ENCODE measurements at places on chromosomes 11 and 22. TPM values are rescaled to one million over a fixed set of nuclear protein-coding genes. Genes with fewer than 3 reads are reported as not detected.

The SMTNL1 gene
- not detected for polyA plus RNA-seq

DNA sequence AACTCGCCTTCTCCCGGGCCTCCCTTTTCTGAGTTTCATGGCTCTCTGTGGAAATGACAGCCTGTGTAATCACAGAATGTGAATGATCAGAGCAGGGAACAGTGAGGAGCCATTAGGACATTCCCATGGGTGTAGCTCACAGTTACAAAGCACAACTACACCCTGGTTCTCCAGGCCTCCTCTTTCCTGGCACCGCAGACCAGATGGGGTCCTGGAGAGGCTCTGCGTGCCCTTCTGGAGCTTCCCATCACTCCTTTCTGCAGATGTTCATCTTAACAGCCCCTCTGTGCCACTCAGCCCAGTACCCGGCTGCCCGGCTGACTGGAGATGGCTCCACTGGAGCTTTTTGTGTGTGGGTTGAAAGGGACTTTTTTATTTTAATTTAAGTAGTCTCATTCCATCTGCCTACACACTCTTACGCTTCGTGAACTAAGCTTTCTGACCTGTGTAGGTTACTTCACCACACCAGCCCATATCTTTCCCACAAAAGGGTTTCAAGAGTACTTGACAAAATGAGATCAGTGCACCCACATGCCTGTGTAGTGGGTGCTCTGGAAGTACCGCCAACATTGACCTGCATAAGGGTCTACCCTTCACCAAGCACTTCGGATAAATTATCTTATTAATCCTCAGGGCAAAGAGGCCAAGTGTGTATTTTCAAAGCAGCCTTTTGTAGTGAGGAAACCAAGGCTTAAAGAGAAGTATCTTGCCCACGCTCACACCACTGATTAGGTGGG is 29.8 kb downstream of the SREBF2 start:
- DNase-seq, result no peak

DNA sequence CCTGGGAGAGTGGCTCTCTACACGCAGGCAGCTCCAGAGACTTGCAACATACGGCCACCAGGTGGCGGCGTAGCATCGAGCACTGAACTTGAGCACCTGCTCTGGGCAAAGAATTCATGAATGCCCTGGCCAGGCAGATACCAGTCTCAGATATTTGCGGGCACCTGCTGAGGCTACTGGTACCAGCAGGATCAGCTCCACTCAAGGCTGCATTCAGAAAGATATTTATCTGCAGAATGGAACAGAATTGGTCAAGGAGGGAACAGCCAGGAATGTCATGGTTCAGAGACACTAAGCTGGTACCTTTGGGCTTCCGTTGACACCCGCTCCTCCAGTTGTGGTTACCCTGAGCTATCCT is 10.8 kb upstream of the CCDC86 start:
- peak; percentile 72 for DNase-seq

GRCh38 chr22:24175160-24175808 is 6.0 kb upstream of the SUSD2 start:
- DNase-seq, result peak; percentile 45

GRCh38 chr11:2459016-2459725 is 14.4 kb downstream of the KCNQ1 start:
- no peak for DNase-seq

The SCUBE2 gene
- polyA plus RNA-seq, result 0.57 TPM

GRCh38 chr22:48234011-48234410 is 1471.6 kb downstream of the TBC1D22A start:
- no peak for DNase-seq

- no peak for DNase-seq
Measured at GRCh38 chr11:16286095-16286494, 70.3 kb downstream of the SOX6 start.

The P2RX6 gene
- 1.6 TPM for polyA plus RNA-seq

The PRG3 gene
- not detected for polyA plus RNA-seq

DNA sequence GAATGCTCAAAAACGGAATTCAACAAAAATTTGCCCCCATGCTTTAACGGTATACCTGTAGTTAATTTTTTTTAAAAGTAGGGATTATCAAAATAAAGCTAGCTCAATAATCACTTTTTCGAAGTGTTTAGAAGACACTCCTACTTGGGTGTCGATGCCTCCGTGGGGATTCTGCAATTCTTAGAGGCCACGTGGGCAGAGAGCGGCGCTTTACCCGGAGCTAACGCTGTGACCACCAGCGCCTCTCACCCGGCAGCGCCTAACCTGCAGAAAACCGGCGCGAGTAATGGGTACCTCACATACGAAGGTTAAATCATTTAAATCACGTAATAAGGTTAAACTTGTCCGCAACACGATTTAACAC is 583 bp downstream of the TAF1D start:
- DNase-seq, result peak; percentile 32

GRCh38 chr22:38927033-38927781 is 30.2 kb upstream of the APOBEC3A start:
- DNase-seq, result no peak

DNA sequence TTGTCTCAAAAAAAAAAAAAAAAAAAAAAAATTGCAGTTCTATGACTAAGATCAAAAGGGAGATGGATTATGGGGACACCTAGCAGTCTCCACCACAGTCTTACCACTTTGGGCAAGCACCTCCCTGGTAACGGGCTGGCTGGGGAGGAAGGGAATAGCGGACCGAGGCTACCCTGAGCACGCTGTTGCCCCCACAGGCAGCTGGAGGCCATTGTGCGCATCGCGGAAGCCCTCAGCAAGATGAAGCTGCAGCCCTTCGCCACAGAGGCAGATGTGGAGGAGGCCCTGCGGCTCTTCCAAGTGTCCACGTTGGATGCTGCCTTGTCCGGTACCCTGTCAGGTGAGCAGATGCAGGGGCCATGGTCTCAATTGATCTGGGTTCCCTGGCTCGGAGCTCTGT is 21.2 kb downstream of the MCM5 start:
- no peak for DNase-seq

GRCh38 chr11:2345050-2345449 is 32.1 kb upstream of the CD81 start:
- DNase-seq, result no peak

DNA sequence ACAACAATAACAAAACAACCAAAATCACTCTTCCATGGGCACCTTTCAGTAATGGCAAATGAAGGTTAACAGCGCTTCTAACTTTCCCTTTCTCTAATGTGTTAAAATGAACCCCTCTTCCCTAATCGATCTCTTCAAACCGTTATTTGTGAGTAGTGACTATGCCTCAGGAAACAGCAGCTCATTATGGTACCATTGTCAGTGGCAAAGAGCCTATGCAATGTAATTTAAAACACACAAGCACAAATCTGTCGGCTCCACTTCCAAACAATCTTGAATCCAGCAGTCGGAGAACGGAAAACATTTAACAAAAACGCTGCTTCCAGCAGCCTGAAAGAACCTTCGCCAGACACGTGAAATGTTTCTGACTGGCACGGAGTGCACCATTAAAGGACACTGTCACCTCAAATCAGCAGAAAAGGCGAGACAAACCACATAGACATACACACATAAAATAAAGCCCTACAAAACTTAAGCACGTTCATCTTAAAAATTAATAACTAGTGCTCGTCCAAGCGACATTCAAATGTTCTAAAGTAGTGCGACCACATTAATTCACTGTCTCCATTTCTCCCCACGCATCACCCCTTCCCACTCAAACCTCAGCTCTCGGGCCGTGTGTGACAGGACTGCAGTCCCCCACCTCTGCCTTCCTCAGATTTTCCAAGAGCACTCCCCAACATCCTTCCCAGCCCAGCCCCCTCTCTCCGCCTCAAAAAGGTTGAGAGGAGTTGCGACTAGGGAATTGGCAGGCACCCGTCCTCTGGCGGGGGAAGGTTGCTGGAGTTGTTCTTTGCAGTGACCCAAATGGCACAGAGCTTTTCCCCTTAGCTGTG is 748 bp downstream of the RAB30 start:
- DNase-seq, result no peak

The GLYATL1 gene
- polyA plus RNA-seq, result 0.53 TPM

- DNase-seq, result no peak
Measured at GRCh38 chr11:39461066-39461465, 1998.4 kb downstream of the LRRC4C start.

The TEX54 gene
- not detected for polyA plus RNA-seq

DNA sequence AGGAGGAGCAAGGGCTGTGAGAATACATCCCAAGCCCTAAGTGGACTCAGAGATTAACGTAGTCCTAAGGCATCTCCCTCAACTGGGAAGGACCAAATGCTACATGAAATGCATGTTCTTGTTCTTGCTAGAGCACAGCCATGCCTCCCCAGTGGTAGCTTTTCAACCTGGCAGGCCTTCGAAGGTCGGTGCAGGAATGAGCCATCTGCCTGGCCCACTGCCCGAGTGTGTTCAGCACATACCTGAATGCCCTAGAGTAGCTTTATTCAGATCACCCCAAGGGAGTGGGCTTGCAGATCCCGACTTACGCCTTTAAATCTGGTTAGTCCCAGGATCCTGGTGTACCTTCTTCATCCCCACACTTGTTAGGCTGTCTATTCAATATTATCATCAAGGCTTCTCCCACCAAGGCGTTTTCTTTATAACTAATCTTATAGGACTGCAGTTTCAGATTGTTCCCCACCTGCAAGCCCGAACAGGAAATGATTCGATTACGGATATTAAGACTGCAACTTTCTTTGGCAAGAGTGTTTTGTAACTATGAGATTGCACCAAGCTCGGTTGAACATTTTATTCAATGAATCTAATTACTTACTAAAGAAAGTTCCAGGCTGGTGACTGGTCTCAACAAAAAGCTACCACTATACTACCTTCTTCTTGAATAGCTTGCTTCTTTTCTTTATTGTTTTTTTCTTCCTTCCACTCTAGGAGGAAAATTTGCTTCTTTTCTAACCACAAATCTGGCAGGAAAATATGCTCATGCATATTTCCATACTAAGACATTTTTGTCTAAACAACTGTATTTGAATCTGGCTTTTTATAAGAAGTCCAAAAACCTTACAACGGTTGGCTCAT is 115.6 kb downstream of the SGSM3 start:
- DNase-seq, result peak; percentile 78

- no peak for DNase-seq
Measured at GRCh38 chr11:64624883-64625481, 34.0 kb downstream of the SLC22A12 start.

DNA sequence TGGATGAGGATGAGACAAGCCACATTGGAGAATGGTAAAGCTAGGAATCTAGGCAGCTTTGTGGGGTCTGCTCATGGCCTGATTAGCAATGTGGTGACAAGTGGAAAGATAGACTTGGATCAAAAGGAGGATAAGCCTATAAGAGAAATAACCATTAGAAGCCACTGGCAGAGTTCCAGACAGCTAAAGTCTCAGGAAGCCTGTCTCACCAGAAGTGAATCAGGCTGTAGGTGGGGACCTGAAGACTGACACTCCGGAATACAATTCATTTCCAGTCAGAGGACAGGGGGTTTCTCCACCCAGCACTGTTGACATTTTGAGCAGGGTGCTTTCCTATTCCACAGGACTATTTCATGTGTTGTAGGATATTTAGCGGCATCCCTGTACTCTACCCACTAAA is 129.7 kb downstream of the ARHGAP42 start:
- no peak for DNase-seq

- DNase-seq, result peak; percentile 72
Measured at GRCh38 chr11:2093575-2094353, 45.4 kb downstream of the IGF2 start.

DNA sequence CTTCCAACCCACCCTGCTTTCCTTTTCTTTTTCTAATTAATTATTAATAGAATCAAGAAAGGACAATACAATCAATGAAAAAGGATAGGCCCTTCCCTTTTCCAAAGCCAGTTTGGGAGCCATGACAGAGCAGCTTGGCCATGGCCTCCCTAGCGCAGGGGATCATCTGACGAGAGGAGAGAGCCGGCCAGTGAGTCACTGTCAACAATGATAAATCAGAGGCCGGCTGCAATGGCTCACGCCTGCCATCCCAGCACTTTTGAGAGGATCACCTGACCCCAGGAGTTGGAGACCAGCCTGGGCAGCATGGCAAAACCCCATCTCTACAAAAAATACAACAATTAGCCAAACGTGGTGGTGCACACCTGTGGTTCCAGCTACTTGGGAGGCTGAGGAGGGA is 27.5 kb upstream of the KRTAP5-7 start:
- DNase-seq, result no peak

DNA sequence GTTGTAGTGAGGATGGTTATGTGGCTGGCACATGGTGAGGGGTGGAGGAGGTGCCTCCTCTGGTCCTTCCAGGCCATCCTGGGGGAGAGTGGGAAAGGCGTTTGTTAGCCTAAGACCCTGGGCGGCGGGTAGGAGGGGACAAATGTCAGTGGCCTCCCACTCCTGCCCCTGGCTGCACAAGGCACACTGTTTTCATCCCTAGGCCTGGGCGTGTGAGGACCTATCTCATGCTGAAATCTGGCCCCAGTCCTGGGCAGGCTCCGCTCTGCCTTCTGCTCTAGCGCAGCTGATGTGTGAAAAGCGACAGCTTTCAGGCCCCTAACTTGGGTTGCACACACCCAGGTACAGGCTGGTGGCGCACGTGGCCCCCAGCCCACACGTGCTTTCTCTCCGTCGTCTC is 32.1 kb downstream of the DAGLA start:
- no peak for DNase-seq

DNA sequence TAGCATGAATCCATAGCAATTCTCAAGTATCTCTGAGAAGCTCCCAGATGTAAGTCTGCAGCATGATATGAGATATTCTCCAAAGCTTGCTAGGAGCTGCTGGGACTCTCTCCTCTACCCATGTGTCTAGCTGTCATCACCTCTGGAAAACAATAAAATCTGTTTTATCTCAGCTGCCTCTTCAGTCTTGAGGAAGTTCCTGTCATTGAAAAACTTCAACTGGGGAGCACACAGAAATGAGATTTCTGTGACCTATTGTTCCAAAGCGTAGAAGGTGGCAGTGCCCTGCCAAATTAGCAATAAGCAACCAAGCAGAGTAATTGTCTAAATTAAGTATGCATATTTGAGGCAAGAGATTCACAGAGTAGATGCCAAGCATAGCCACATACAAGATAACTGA is 1380.6 kb upstream of the RAG2 start:
- DNase-seq, result no peak
